ENCODE measurements at places on chromosomes 2 and 18. TPM values are rescaled to one million over a fixed set of nuclear protein-coding genes. Genes with fewer than 3 reads are reported as not detected.

Gene SNTG2
- 0.31 TPM for total RNA-seq

Gene SULT1C4
- total RNA-seq = 13.3 TPM

Gene ZNF804A
- total RNA-seq = 0.09 TPM

Gene RAB27B
- 0.80 TPM for total RNA-seq

Gene PROKR1
- 1.2 TPM for total RNA-seq

Gene GNAL
- 1.7 TPM for total RNA-seq

Gene VWA3B
- 0.13 TPM for total RNA-seq

Gene VIL1
- not detected for total RNA-seq

GRCh38 chr2:215361876-215362561, 50.2 kb downstream of the ATIC start:
- no peak overlapping the region for H3K4me3 ChIP-seq
- no peaks in the 10 kb centered on the region for H3K4me1 ChIP-seq
- no peaks in the 10 kb centered on the region for H3K27me3 ChIP-seq
- no peak overlapping the region for H3K27ac ChIP-seq
- H3K36me3 ChIP-seq = peaks cover 36% of the 10 kb centered on the region
- no peak for DNase-seq

DNA sequence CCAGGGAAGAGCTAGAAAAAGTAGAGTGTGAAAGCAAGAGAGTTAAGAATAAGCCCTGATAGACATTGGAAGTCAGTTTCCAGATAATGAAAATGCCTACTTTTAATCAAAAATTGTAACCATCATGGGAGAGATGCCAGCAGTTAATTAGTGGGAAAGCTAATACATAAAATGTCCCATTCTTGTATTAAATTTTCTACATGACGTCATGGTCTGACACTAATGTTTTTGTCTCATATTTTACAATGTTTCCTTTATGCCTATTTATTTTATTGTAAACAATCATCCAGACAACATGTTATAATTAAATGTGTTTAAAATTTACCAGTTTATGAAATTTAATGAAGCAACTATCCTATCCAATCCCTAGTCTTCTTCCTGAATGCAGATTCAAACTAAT, 26.3 kb upstream of the CCDC178 start:
- no peaks in the 10 kb centered on the region for H3K36me3 ChIP-seq
- H3K4me1 ChIP-seq = no peaks in the 10 kb centered on the region
- no peaks in the 10 kb centered on the region for H3K27me3 ChIP-seq
- no peak for DNase-seq
- no peak overlapping the region for H3K4me3 ChIP-seq

GRCh38 chr2:98749066-98749450, 18.1 kb upstream of the MGAT4A start:
- H3K36me3 ChIP-seq = no peaks in the 10 kb centered on the region
- DNase-seq = peak; percentile 86
- H3K4me1 ChIP-seq = peaks cover 7% of the 10 kb centered on the region
- H3K27ac ChIP-seq = no peak overlapping the region

- H3K4me3 ChIP-seq = no peak overlapping the region
- DNase-seq = no peak
- no peaks in the 10 kb centered on the region for H3K36me3 ChIP-seq
- H3K27me3 ChIP-seq = no peaks in the 10 kb centered on the region
- no peak overlapping the region for H3K27ac ChIP-seq
- H3K4me1 ChIP-seq = no peaks in the 10 kb centered on the region
These were observed 13.2 kb downstream of the RALBP1 start for GRCh38 chr18:9488538-9488937.

- no peak overlapping the region for H3K27ac ChIP-seq
- H3K36me3 ChIP-seq = no peaks in the 10 kb centered on the region
- no peak overlapping the region for H3K4me3 ChIP-seq
- peak; percentile 37 for DNase-seq
- no peaks in the 10 kb centered on the region for H3K4me1 ChIP-seq
These were observed 36.0 kb downstream of the GALNT3 start for GRCh38 chr2:165757906-165758675.

DNA sequence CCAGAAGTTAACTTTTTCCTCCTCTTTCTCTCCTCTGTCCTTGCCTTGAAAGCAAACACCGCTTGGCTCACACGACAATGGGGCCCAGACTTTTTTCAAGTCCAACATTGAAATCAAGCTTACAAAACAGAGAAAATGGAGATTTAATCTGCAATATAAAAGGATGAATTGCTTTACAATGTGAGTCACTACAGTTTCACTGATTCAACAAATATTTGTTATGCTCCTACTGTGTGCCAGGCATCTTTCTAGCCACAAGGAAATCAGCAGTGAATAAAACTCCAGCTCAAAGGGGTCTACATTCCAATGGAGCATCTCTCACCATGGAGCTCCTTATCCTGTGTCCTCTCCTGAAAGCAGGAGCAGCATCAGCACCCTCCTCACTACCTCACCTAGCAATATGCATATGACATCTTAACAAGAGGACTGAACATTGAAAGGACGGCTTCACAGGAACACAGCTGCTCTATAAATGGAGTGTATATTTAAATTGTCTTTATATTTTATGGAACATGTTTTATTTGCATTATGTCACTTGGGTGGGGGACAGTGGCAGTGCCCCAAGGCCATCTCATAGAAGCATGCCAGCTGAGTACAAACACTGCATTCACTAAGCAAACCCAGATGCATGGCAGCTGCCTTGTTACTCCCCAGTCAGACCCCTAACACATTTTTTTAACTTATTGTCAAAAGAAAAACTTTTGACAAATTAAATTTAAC, 39.5 kb downstream of the PKDCC start:
- no peak for DNase-seq
- H3K27ac ChIP-seq = no peak overlapping the region
- H3K4me1 ChIP-seq = peaks cover 6% of the 10 kb centered on the region
- no peak overlapping the region for H3K4me3 ChIP-seq
- no peaks in the 10 kb centered on the region for H3K36me3 ChIP-seq

DNA sequence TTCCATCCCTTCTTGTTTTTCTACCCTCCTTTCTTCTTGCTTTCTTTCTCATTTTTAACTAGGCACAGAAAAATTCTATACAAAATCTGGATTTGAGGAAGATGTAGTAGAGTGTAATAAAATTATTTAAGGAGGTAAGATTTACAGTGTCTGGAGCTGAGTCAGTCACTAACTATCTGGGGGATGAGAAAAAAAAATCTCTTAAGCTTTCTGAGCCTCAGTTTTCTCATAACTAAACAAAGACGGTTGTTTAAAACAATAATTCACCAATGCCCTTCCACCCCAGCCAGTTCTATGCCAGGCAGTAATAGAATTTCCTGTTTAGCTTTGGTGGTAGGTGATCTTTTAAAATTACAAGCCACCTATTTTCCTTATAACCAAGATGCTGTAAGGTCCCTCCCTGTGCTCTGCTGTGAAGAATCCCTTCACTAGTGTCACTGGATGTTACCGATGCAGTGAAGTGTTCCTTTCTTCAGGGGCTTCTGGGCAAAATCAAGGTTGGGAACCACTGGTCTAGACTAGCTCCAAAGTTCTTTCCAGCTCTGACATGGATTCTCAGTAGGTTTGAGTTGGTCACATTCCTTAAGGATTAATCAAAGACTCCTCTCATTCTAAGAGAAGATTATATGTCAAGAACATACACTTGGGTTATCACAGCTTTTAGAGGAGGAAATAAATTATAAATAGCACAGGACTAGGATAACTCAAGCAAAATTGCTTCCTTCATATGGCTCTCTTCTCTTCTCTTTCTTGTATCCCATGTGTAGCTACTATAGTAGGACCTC, 289.0 kb downstream of the CDH2 start:
- no peak overlapping the region for H3K4me3 ChIP-seq
- no peak for DNase-seq
- H3K36me3 ChIP-seq = no peaks in the 10 kb centered on the region
- H3K27me3 ChIP-seq = no peaks in the 10 kb centered on the region
- H3K4me1 ChIP-seq = no peaks in the 10 kb centered on the region
- H3K27ac ChIP-seq = no peak overlapping the region

- H3K4me1 ChIP-seq = peaks cover 26% of the 10 kb centered on the region
- no peaks in the 10 kb centered on the region for H3K36me3 ChIP-seq
- H3K27me3 ChIP-seq = peaks cover 24% of the 10 kb centered on the region
- H3K27ac ChIP-seq = no peak overlapping the region
These were observed 30.4 kb upstream of the TNS1 start for GRCh38 chr2:218033208-218033589.
